ENCODE measurements at places on chromosomes 6 and 20. TPM values are rescaled to one million over a fixed set of nuclear protein-coding genes. Genes with fewer than 3 reads are reported as not detected.

- no peak for DNase-seq
Observed at GRCh38 chr6:19320111-19320581, 517.0 kb upstream of the ID4 start.

DNA sequence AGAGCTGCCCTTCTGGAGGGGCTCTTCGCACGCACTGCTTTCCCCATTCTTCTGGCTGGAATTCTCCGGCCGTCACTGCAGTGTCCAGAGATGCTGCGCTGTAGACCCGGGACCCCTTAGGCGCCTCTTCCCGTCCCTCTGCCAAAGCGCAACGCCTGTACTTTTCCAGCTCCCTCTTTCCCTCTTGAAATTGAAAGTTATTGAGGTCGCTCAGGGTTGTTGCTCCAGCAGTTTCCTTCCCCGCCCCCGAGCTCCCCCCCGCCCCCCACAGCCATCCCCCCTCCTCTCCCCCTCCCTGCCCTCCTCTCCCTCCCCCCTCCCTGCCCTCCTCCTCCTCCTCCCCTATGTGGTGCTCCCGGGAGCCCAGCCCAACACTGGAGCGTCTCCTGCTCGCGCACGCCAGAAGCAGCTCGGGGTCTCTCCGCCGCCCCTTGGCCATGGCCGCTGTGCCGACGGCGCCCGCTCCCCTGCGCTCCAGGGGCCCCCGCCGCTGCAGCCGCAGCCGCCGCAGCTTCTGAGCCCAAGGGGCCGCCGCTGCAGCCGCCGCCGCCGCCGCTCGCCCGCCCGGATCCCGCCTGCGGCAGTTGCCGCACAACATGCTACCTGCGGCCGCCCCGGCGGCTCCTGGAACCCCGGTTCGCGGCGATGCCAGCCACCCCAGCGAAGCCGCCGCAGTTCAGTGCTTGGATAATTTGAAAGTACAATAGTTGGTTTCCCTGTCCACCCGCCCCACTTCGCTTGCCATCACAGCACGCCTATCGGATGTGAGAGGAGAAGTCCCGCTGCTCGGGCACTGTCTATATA is at the start of gene RSPO3:
TSS of gene RSPO3 (plus strand) at position 374 of the 804 bp plus-strand sequence. CDS start 522 bp downstream, outside the sequence.
- DNase-seq = no peak

GRCh38 chr6:108582618-108583017 is 21.9 kb downstream of the FOXO3 start:
- DNase-seq = no peak

The RIPOR3 gene
- total RNA-seq = 1.3 TPM

Data from SJSA1 (cell line).